H9 (cell line): ENCODE measurements at places on chromosomes 3 and 15. TPM values are rescaled to one million over a fixed set of nuclear protein-coding genes. Genes with fewer than 3 reads are reported as not detected.

GRCh38 chr3:16090024-16090423, 84.5 kb upstream of the GALNT15 start:
- no peak for DNase-seq

The CCR3 gene
- total RNA-seq = not detected in 2 replicates

DNA sequence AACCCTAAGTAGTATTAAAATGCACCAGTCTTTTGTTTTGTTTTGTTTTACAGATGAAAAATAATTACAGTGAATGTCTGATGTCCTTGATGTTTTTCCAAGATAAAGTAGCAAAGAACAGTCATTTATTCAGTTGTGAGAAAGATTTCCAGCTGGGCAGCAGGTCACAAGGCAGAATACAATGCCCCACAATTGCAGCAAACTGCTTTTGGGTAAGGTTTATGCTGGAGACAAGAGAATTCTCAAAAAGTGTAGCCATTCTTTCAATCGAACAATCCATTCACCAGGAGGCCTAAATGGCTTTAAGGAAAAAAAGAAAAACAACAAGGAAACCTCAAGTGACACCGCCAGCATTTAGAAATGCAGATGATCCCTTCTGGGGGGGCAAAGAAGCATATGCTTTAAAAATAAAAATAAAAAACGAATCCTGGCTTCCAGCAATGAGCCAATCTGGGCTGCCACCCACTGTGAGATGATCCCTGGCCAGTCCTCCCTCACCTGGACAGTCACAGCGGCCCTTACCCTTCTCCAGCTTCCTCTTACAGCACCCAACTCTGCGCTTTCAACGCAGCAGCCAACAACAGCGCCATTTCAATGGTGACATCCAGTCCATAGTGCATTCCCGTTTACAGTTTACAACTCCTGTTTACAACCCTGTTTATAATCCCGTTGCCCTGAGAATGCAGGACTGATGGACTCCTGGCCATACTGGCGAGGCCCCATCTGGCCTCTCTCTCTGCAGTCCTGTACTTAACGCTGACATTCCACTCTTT, 25.7 kb upstream of the WNT5A start:
- DNase-seq = no peak

The KIF15 gene
- 25.0 and 25.8 TPM in 2 replicates for total RNA-seq

DNA sequence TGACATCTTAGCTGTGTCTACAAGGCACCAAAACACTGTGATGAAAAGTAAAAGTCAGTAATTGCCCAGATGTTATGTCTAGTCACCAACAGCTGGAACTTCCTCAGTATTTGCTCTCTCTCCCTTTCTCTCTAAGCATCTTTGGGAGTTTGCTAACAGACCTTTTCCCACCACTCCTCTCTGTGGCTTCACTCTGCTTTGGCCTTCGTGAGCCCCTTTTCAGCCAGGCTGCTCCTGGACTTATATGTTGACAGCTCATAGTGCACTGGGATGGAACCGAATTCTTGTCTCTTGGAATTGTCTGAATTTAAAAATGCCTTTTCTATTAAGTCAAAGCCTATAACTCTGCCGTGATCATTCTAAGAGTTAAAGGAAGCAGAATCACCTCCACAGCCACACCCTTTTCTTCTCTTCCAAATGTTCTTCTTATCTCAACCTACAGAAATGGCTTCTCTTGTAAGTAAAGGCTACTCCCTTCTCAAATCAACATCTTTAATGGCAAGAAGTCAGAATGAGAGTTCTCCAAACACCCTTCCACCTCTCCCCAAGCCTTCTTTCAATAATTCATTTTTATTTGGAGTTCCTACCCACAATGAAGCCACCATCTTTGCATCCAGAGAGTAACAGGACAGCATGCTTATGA, 17.2 kb upstream of the FOXP1 start:
- no peak for DNase-seq

GRCh38 chr3:50585919-50586762, 16.8 kb downstream of the HEMK1 start:
- no peak for DNase-seq

DNA sequence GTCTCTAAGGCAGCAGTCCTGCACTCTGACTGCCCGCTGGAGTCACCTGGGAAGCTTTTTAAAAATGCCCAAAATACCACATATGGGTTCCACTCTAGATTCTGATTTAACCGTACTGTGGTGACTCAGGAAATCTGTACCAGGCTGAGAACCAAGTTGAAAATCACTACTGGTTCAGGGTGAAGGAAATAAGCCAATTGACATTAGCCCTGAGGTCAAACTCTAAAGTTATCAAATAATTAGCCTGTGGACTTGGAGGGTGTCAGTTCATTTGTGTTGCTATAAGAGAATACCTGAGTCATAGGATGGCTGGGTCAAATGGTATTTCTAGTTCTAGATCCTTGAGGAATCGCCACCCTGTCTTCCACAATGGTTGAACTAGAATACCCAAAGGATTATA, 321.7 kb upstream of the ROPN1 start:
- no peak for DNase-seq

DNA sequence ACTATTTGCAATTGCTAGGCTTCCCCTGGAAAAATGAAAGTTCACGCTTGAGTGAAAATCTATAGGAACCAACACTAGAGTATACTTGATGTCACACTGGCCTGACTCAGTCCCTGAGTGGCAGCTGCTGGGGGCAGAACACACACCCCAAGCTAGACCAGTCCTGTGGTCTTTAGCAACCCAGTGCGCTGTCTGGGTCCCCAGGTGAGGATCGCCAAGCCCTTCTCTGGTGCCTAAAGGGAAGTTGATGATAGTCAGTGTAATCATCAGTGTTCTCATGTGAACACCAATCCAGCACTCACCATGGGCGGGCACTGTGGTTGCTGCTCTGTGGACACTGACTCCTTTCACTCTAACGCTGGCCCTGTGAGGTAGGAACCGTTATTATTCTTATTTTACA, 11.2 kb downstream of the ALDH1A3 start:
- DNase-seq = no peak

The ITPKA gene
- 0.77 and 0.99 TPM in 2 replicates for total RNA-seq

- no peak for DNase-seq
Observed at GRCh38 chr3:114721864-114722263, 425.2 kb downstream of the ZBTB20 start.

DNA sequence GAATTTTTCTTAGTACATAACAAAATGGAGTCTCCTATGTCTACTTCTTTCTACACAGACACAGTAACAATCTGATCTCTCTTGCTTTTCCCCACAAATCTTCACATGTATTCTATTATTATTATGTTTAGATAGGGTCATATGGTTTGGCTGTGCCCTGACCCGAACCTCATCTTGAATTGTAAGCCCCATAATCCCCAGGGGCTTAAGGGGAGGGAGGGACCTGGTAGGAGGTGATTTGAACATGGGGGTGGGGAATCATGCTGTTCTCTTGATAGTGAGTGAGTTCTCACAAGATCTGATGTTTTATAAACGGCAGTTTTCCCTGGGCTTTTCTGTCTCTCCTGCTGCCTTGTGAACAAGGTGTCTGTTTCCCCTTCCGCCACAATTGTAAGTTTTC, 86.7 kb upstream of the SELENOK start:
- DNase-seq = no peak

DNA sequence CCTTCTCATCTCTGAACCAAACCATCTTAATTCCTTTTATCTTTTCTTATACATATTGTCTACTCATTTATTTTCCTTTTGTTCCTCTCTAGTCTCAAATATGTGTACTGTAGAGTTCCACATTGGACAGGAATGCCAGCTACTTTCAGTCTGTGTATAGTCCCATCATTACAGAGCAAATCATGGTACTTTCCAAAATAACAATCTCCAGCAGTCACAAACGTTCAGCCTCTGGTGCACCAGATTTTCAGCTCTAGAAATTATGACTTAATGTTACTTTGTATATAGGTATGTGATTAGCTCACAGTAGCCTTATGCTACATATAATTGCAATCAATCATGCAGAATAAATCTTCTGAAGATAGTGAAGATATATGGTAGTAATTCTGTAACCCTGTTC, 32.5 kb upstream of the TM4SF4 start:
- DNase-seq = no peak

- DNase-seq = no peak
Observed at GRCh38 chr15:100771746-100772145, 107.9 kb upstream of the ALDH1A3 start.
